Omental fat pad (tissue), 4 donors: ENCODE measurements at places on chromosomes 16 and 17.

- no peak for DNase-seq
Observed at GRCh38 chr17:28101919-28102318, 59.4 kb downstream of the NLK start.

DNA sequence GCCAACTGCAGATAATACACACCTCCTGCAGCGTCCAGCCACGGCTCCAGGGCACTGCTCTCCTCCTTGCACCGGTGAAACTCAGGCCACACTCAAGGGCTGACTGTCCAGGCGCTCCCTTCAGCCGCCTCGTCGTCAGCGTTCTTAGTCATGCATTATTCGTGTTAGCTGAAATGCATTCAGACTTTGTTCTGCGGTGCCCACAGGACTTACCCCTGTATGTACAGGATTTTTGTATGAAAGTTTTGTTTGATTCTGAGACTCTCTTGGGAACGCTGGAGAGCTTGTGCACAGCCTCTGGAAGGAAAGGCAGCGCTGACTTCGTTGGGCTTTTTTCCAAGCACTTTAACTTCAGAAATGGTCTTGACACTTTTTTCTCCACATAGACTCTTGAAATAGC is 22.1 kb downstream of the CIBAR2 start:
- DNase-seq = no peak

DNA sequence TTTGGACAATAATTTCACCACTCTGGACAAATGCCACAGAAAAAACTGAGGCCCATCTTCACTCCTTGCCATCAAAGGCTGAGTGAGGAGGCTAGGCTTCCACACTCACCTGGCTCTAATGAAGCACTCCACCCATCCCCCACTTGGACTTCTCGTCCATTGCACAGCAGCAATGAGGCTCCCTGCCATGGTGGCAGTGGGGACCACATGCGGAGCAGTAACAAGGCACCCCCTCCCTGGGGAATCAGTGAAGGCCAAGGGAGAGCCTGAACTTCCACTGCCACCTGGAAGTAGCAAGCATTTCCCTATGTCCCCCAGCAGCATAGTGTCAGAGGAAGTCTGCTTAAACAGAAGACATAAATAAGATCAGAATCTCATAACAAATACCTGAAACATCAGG is 2.0 kb upstream of the GOSR1 start:
- no peak for DNase-seq

DNA sequence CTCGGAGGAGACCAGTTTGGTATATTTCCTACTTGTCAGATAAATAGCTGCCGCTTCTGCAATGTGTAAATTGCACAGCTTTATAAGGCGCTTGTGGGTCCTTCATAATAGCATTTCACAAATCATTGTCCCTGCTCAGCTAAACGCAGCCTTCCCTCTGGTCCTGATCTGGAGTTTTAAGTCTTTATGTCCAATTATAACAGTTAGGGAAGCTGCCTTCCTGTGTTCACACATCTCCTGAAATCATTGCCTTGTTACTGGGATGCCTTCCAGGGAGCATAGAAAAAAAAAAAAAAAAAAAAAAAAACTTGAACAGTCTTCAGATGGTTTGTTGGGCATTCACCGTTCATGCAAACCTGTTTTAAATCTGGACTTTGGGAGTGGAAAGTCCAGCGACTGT is 342.0 kb downstream of the XYLT1 start:
- no peak for DNase-seq

DNA sequence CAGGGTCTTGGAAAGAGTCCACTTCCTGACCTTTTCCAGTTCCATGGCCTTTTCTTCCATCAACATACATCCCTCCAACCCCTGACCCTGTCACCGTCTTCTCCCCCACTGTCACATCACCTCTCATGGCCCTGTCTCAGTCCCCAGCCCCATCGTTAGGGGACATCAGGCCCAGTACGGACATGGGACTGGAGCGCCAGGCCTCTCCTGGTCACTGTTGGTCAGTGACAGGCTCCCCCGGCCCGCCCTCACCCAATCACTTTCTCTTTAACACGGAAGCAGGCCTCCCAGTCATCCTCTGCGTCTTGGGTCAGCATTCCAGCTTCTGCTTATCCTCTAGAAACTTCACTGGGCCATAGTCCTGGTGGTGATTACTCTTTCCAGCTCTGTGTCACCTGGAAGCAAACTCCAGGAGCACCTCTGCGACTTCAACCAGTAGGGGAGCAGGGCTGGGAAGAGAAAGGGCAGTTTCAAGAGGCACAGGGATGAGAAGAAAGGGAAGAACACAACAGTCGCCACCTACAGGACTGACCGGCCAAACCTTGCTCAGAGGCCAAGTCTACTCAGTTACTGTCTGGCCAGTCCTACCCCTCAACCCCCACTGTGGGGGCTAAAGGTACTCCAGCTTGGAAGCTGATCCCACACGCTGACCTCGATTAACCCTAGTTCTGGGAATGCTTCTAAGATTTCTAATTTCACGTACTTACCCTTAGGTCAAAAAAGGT is 15.9 kb upstream of the ICAM2 start:
- no peak for DNase-seq

DNA sequence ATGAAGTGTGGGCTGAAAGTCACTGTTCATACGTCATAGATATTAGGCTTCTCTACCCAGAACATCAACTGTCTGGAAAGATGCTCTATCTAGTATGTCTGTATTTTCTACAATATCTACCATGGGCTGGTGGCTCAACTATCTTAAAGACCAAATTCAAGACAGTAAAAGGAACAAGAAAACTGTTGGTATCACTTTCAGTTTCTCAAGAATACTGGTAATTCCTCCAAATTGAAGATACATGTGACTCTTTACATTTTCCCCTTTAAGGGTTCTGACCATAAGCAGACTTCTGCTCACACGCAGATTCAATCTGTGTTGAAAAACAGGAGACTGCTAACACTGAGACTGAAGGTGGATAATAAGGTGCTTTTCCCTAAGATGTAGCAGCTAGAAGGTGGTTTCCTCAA is 24.2 kb downstream of the XPO6 start:
- DNase-seq = no peak

GRCh38 chr16:52991572-52991971 is 61.1 kb downstream of the CHD9NB start:
- DNase-seq = no peak

GRCh38 chr17:33164169-33164881 is 128.8 kb downstream of the ASIC2 start:
- no peak for DNase-seq

DNA sequence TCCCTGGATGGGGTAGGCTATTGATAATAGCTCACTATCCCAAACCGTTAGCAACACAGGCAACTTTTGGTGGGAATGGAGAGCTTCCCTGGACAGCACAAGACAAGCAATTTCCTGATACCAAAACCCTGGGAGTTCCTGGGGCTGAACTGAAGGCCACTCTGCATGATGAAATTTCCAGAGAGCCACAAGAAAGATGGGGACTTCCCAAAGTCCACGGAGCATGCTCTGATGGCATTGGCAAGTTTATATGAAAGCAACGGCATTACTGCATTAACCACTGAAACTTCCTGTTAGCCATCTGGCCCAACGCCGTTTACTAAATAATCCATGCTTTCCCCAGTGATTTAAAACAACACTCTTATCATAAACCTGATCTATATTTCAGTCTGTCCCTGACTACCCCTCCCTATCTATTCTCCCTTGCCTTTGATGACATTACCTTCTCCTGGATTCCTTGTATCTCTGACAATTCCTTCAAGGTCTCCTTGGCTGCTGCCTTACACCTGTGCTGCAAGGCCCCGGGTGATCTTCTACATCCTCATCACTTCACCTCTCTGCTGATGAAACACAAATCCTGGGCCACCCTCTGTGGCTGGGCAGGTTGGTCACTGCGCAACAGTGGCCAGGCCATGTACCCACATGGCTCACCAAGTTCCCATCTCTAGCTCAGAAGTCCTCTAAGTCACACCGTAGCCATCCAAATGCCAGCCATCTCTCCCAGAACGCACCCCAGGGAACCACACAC is 108.5 kb upstream of the RCVRN start:
- no peak for DNase-seq

- no peak for DNase-seq
Observed at GRCh38 chr17:72463287-72464102, 342.7 kb downstream of the SOX9 start.

GRCh38 chr16:31472709-31473203 is 804 bp downstream of the TGFB1I1 start:
- peak; percentile 68 for DNase-seq

DNA sequence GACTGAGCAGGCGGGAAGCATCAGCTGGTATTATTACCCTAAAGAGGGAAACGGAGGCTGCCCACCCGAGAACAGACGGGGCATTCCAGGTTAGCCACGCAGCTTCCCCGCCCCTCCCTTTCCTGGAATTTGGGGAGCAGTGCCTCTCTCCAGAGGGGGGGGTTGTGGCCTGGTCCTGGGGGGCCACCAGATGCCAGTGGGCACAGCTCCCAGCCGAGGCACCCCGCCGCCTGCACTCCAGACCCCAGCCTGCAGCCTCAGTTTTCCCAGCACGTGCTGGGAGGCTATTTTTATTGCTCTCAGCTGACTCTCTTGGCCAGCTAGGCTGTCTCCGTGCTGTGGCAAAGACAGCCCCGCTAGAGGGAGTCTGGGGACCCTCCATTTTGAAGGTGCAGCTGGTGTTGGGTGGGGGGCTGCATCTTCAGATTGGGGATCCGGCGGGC is 62.7 kb upstream of the GSE1 start:
- DNase-seq = no peak

DNA sequence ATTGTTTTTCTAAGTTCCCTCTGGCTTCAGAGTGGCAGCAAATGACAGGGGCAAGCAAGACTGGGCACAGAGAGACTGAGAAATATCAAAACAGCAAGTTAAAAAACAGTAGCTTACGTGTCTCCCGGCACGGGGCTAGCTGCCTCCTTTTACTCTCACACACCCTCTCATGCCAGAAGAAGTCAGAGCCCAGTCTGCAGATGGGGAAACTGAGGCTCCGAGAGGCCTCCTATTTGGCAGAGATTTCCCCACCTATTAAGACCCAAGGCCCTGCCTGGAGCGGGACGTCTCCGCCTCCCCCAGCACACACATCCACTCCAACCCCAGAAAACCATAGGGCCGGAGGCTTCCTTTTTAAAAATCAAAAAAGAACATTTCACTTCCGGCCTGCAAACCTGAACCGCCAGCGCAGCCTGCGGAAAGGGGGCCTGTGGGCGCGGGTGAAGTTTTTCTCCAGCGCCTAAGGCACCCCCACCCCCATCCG is 832 bp downstream of the CARHSP1 start:
- DNase-seq = no peak
